ENCODE measurements at places on chromosomes 13 and 19.

GRCh38 chr19:45922281-45922680 lies 7.7 kb upstream of the NANOS2 start:
- peak; percentile 62 for DNase-seq

DNA sequence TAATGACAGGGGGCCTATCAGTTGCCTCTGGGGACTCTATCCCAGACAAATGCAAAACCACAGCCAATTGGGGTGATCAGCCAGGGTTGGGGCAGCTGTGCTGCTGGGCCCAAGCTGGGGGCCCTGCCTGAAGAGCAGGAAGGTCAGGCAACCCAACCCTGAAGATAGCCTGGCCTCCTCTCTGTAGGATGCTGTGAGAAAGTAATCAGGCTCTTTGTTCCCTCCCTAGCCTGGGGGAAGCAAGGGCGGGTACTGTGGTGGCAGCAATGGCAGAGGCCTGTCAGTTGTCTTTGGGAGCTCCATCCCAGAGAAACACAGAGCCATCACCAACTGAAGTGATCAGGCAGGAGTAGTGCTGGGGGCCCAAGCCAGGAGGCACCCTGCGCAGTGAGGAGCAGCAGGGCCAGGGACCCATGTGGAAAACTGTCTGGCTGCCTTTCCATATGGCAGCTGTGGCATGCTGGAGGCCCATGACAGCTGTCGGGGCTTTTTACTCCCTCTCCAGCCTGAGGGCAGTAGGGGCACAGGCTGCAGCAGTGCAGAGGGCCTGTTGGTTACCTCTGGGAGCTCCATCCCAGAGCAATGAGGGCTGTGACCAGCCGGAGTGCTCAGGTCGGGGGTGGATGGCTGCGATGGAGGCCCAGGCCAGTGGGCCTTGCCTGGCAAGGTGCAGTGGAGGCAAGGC lies 73.6 kb upstream of the ATP12A start:
- no peak for DNase-seq

DNA sequence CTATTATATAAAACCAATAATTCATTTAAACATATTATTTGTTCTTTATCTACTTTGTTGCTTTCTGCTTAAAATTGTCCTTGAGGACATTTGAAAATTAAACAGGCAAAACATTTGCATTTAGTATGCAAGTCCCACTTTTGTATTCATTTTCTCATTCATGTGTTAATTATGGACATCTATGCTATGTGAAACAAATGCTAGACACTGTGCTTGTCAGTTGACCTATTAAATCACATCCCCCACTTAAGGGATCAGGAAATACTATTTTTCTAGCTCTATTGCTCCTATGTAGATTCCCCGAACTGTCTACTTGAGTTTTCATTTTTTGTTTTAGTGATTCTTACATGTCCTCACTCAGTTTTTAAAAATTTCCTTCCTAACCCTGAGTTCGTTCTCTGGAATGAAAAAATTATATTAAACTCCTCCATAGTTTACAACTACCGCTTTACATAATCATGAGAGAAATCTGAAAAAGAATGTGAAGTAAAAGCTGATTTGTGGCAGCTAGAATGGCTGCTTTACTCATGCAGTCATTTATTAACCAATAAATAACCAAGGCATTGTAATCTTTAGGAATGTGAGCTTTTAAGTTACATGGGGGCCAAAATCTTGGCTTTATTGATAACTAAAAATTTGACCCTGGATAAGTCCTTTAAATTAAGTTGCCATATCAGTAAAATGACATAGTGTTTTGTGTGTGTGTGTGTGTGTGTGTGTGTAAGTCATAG lies 188.5 kb downstream of the LIG4 start:
- DNase-seq = no peak

DNA sequence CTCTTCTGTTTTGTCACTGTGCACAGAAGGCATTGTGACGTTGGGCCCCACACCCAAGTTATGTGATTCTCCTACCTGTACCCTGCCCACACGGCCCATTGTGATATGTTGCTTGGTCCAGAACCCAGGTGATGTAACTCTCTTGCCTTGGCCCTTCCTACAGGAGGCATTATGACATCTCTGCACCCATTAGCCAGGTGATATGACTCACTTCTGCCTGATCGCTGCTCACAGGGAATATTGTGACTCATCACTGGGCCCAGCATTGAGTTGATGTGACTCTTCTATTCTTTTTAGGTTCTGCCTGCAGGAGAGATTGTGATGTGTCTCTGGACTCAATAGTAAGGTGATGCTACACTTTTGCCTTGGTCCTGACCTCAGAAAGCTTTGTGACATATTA lies 65.4 kb upstream of the ZNF91 start:
- no peak for DNase-seq

GRCh38 chr19:5218255-5218855 lies 122.3 kb downstream of the PTPRS start:
- DNase-seq = no peak

DNA sequence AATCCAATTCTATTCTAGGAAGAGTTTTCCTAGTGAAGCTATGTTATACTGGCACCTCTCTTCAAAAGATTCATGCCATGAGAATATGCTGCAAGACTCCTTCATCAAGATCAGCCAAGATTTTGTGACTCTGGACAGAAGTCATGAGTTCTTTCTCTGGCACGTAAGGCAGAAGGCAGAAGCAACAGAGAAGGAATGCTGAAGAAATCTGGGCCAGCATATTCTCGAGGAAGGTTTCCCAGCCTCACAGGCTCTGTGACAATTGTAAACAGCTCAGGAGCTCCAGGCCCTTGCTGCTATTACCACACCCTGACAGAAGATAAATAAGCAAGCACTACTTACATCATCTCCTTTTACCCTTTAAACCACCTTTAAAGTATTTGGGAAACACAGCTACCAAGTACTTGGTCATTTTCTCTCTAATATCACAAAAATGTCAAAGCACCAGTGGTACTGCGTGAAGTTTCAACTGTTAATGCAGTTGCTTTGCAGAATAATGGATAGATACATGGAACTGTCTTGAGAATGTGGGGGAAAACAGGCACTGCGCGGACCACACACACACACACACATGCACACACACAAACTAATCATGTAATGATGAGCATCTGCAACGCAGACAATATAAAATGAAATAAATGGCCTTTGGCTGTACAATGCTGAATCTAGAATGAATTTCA lies 55.4 kb downstream of the INTS6 start:
- no peak for DNase-seq

DNA sequence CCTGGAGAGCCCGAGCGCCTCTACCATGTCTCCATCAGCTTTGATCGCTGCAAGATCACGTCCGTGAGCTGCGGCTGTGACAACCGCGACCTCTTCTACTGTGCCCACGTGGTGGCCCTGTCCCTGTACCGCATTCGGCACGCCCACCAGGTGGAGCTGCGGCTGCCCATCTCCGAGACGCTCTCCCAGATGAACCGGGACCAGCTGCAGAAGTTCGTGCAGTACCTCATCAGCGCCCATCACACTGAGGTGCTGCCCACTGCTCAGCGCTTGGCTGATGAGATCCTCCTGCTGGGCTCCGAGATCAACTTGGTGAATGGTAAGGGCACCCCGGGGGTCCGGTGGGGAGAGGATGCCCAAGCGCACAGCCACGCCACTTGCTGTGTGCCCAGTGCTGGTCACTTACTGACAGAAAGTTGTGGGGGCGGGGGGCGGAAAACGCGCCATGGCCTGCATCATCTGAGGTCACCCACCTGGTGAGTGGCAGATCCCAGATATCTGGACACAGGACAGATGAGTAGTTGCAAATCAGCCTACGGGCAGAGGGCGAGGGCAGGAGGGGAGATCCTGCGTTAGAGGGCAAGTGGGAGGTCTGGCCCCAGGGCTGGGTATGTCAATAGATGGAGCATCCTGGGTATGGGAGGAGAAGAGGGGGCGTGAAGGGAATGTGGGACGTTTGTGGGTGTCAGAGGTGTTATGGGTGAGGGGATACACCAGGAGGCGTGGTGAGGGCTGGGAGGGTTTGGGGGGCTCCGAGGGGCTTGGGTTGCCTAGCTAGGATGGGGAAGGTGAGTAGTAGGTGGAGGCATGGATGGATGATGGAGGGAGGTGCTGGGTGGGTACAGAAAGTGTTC lies 9.8 kb downstream of the ZSWIM4 start:
- DNase-seq = no peak

DNA sequence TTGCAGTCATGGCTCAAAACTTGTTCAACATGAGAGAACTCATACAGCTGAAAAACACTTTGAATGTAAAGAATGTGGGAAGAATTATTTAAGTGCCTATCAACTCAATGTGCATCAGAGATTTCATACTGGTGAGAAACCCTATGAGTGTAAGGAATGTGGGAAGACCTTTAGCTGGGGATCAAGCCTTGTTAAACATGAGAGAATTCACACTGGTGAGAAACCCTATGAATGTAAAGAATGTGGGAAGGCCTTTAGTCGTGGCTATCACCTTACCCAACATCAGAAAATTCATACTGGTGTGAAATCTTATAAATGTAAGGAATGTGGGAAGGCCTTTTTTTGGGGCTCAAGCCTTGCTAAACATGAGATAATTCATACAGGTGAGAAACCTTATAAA lies 20.1 kb downstream of the ZNF283 start:
- no peak for DNase-seq

DNA sequence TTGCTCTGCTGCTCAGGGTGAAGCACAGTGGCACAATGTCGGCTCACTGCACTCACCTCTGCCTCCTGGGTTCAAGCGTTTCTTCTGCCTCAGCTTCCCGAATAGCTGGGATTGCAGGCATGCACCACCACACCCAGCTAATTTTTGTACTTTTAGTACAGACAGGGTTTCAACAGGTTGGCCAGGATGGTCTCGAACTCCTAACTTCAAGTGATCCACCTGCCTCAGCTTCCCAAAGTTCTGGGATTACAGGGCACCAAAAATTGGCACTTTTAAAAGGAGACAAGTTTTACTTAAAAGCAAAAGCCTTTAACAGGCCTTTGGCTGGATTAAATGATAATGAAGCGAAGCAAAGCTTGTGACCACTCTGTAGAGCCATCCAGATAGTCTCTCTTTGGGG lies 12.5 kb upstream of the TSHZ3 start:
- no peak for DNase-seq

DNA sequence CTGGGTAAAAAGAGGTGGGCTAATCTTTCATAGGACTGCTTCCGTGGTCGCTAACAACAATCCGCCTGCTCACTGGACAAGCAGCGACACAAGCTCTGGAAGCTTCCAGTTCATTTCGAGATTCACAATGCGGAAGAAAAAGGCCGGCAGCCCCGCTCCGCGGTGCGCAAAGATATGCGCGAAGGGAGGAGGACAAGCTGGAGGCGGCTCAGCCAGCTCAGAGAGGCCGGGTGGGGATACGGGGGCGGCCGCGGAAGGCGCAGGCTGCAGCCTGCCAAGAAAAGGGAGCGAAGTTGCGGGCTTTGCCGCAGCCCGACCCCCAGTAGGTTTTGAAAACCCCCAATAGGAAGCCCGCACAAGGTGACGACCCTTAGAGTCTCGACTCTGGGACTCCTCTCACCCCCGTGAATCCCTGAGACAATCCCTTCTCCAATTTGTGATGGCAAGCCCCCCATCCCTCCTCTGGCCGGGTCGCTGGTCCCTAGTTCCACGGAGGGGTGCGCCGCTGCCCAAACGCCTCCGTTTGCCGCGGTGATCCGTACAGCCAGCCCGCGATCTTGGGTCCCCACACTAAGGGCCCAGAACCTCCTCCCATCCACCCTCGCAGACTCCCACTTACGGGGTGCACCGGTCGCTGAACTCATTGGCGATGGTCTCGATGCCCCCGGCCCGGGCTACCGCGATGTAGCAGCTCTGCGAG lies 697 bp downstream of the HSPH1 start:
- DNase-seq = peak; percentile 84

GRCh38 chr13:42533336-42533591 lies 40.7 kb upstream of the TNFSF11 start:
- no peak for DNase-seq

DNA sequence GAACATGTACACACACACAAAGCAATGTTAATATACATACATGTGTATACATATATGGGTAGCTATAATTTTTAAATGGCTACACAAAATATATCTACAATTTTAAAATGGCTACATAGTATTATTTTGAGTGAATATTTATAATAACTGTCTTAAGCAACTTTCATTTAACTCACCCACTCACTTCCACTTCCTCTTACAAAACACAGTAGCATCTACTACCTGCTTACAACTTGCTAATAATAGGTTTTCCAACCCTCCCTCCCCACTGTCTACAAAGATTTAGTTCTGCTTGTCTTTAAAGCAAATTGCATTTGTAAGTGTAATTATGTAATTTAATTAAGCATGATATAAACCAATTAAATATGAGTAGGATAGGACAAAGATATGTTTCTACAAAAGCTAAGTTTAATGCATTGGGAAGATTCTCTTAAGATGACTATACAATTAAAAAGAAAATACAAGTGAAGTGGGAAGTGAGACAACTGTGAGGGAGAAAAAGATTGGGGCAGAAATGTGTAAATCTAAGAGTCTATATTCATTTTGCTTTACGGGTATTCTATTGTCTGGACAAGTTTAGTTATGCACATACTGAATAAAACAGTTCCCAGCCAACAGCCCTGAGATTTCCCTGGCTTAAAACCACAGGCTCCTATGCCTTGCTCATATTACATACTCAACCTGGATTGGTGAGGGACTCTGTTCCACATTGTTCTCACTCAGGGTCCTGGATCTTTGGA lies 583.1 kb downstream of the EFNB2 start:
- no peak for DNase-seq

DNA sequence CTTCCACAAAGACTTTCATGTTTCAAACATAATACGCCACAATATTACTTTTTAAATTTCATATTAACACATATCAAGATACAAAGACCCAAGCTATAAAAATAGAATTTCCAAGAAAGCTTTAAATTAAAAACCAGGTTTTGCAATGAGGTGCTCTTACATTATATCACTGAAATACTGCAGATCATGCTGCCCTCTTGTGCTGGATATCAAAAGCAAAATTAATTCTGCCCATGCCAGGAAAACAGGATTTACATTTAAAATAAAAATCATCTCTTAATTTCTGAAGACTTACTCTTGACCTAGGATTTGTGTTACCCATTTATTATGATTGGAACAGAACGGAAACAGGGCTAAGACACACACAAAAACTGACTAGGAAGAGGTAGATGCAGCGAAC lies 145.0 kb downstream of the ABCC4 start:
- DNase-seq = no peak

DNA sequence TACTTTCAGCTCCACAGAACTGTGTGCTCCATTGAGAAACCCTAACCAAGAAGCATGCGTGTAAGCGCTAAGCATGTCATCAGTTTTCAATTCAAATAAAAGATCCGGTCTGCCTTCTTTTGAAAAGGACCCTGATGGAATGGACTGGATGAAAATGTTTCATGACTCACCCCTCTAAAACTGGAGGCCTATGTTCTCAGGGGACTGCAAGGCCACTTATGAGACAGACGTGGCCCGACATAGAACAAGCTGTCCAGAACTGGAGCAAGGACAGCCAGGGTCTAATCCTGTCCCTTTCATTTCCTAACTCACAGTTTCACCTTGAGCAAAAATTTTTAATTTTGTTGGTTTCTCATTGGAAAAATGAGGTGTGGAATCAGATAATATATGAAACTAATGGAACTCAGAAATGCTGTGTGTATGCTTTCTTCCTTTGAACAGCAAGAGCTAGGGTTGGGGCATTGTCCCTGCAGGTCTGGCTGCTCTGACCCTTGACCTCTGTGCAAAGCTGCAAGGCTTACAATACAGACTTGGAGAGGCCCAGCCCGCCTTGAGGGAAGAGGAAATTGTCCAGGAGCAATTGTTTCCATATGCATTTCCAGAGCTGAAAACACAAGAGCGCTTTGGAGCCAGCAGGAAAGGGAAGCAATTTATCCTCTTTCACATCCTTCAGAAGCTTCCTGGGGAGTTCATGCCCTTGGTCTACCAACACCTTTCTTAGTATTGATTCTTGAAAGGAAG lies 553.4 kb upstream of the KLF12 start:
- DNase-seq = no peak

Data from stimulated activated effector memory CD8-positive, alpha-beta T cell treated with anti-CD3 and anti-CD28 coated beads, Interleukin-12 subunit alpha, Interleukin-12 subunit beta, amount 100 ng/mL, for 72 hours (primary cell).